Lung (tissue), 17 donors: ENCODE measurements at places on chromosomes 6 and 20. TPM values are rescaled to one million over a fixed set of nuclear protein-coding genes. Genes with fewer than 3 reads are reported as not detected.

- peak overlapping the region; percentile 63 for H3K27ac ChIP-seq
- H3K4me1 ChIP-seq = no peaks in the 10 kb centered on the region
- peaks cover 5% of the 10 kb centered on the region for H3K36me3 ChIP-seq
- no peaks in the 10 kb centered on the region for H3K27me3 ChIP-seq
- DNase-seq = no peak
Observed at GRCh38 chr20:5090191-5090590, 29.6 kb downstream of the PCNA start.

DNA sequence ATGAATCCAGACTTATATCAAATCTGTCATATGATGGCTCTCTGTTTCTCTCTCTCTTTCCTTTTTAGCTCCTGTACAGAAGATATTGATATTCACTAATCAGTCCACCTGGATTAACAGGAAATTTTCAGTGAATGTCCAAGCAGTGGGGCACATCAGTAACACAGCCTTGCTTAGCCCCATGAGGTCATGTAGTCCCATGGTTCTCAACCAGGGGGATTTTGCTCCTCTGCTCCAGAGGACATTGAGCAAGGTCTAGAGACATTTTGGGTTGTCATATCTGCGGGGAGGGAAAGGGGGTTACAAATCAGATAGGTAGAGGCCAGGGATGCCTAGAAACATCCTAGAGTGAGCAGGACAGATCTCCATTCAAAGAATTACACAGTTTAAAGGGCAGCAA, 810 bp downstream of the GSTA1 start:
- no peaks in the 10 kb centered on the region for H3K36me3 ChIP-seq
- H3K27me3 ChIP-seq = no peaks in the 10 kb centered on the region
- no peak for DNase-seq
- H3K27ac ChIP-seq = no peak overlapping the region

GRCh38 chr6:130797061-130797460, 30.1 kb upstream of the SMLR1 start:
- H3K4me3 ChIP-seq = no peak overlapping the region
- H3K27ac ChIP-seq = no peak overlapping the region
- no peak for DNase-seq
- no peaks in the 10 kb centered on the region for H3K4me1 ChIP-seq
- H3K36me3 ChIP-seq = no peaks in the 10 kb centered on the region

DNA sequence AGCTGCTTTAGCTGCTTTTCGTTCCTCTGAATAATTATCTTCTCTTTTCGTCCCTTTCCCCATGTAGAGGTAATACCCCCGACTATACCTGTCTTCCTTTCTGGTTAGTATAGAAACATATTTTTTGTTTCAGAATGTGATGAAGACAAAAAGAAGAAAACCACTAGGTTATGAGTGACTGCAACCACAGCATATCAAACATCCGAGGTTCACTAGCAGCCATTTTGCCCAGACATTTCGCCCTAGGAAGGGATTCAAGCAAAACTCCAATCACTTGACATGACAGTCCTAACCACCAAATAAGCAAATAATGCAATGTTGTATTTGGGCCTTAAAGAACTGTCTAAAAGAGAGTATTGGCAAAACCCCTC, 9.4 kb downstream of the SNX5 start:
- no peak for DNase-seq
- H3K36me3 ChIP-seq = peaks cover 10% of the 10 kb centered on the region
- peaks cover 59% of the 10 kb centered on the region for H3K4me1 ChIP-seq
- no peaks in the 10 kb centered on the region for H3K27me3 ChIP-seq
- H3K27ac ChIP-seq = peak overlapping the region; percentile 58

- H3K27me3 ChIP-seq = no peaks in the 10 kb centered on the region
- DNase-seq = no peak
- H3K4me3 ChIP-seq = no peak overlapping the region
- peak overlapping the region; percentile 74 for H3K27ac ChIP-seq
- H3K36me3 ChIP-seq = no peaks in the 10 kb centered on the region
- peaks cover 12% of the 10 kb centered on the region for H3K4me1 ChIP-seq
Observed at GRCh38 chr6:156949376-156949775, 172.2 kb downstream of the ARID1B start.

DNA sequence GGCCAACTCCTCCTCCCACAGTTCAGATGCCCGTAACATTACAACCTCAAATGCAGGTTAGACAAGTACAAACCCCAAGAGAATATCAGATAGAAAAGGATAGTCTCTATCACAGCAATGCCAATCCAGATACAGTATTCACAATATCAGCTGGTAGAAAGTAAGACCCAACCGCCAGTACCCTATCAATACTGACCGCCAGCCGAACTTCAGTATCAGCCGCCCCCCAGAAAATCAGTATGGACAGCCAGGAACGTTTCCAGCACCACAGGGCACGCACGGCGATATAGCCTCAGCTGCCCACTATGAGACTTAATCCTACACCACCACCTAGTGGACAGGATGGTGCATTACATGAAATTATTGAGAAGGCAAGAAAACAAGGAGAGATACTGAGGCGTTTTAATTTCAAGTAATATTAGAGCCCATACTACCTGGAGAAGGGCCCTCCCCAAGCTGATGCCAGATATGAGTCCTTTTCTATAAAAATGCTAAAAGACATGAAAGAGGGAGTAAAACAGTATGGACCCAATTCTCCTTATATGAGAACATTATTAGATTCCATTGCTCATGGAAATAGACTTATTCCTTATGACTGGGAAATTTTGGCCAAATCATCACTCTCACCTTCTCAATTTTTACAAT, 17.6 kb upstream of the EIF2S2 start:
- no peaks in the 10 kb centered on the region for H3K36me3 ChIP-seq
- DNase-seq = peak; percentile 67
- no peak overlapping the region for H3K4me3 ChIP-seq
- no peaks in the 10 kb centered on the region for H3K4me1 ChIP-seq
- no peak overlapping the region for H3K27ac ChIP-seq

DNA sequence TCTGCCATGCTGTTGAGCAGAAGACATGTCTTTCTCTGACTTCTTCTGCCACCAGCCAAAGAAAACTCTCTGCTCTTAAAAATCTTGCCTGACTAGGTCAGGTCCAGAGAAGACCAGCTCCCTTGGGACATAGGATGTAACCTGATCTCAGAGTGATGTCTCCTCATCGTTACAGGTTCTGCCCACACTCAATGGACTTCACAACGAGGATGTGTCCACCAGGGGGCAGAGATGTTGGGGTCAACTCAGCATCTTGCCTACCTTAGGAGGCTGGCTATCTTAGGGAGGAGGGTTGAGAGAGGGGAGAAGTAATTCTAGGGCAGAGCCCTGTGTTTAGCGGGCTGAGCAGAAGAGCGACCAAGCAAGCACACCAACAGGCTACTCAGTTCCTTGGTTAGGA, 207.6 kb upstream of the CDH4 start:
- no peaks in the 10 kb centered on the region for H3K36me3 ChIP-seq
- H3K4me3 ChIP-seq = no peak overlapping the region
- no peaks in the 10 kb centered on the region for H3K27me3 ChIP-seq
- H3K4me1 ChIP-seq = no peaks in the 10 kb centered on the region
- H3K27ac ChIP-seq = no peak overlapping the region

DNA sequence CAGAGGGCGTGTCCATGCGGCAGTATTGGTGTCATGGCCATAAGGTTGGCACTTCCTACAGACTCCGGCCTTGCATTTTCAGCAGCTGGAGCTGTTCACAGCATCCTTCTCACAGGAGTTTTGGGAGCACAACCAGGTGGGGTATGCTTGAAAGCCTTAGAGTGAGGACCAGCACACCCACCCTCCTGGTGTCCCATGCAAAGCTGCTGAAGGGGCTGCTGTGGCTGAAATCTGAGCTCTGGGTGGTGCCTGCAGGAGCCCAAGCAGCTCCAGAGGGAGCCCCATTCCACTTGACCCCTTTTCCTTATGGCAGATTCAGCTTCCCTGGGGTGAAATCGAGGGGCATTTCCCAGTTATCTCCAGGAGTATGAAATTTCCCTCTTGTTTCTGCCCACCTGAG, 74.0 kb upstream of the BHLHE23 start:
- H3K27me3 ChIP-seq = no peaks in the 10 kb centered on the region
- no peaks in the 10 kb centered on the region for H3K4me1 ChIP-seq

- H3K4me1 ChIP-seq = peaks cover 9% of the 10 kb centered on the region
- DNase-seq = no peak
- H3K36me3 ChIP-seq = no peaks in the 10 kb centered on the region
- H3K4me3 ChIP-seq = no peak overlapping the region
- no peaks in the 10 kb centered on the region for H3K27me3 ChIP-seq
- no peak overlapping the region for H3K27ac ChIP-seq
Observed at GRCh38 chr20:51715856-51716185, 52.4 kb downstream of the ATP9A start.

DNA sequence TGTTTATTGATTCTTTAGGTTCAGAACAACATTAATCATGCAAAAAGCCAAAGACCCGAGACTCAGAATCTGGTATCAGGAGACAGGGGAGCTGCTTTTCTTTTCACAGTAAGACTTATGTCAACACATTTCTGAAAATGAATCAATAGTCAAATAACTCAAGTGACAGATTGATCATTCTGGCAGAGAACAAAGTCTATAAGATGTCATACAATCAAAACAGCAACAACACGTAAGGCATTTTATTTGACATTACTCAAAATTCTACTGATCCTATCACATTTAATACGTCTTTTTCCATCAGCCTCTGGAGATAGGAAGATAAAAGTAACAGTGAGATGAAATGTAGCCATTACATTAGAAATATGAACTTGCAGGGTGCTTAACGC, 93.4 kb upstream of the EEF1E1 start:
- no peaks in the 10 kb centered on the region for H3K4me1 ChIP-seq
- no peak overlapping the region for H3K27ac ChIP-seq
- no peak for DNase-seq
- no peaks in the 10 kb centered on the region for H3K36me3 ChIP-seq
- no peaks in the 10 kb centered on the region for H3K27me3 ChIP-seq

DNA sequence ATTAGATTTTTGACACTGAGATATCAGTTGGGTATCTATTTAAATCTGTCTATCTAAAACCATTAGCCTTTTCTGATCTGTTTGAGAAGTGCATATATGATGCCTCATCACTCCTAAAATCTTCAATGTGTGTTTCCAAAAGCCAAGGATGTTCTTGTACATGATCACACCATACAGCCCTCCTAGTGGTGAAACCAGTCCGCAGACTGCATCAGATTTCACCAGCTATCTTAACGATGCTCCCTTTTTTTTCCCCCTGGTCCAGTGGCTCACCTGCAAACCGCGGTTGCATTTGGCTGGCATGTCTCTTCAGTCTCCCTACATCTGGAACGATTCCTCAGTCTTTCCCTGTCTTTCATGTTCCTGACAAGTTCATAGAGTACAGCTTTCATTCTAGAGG, 4.0 kb downstream of the KIZ start:
- peaks cover 7% of the 10 kb centered on the region for H3K36me3 ChIP-seq
- H3K4me1 ChIP-seq = peaks cover 3% of the 10 kb centered on the region
- no peaks in the 10 kb centered on the region for H3K27me3 ChIP-seq
- H3K4me3 ChIP-seq = no peak overlapping the region
- H3K27ac ChIP-seq = no peak overlapping the region
- no peak for DNase-seq

DNA sequence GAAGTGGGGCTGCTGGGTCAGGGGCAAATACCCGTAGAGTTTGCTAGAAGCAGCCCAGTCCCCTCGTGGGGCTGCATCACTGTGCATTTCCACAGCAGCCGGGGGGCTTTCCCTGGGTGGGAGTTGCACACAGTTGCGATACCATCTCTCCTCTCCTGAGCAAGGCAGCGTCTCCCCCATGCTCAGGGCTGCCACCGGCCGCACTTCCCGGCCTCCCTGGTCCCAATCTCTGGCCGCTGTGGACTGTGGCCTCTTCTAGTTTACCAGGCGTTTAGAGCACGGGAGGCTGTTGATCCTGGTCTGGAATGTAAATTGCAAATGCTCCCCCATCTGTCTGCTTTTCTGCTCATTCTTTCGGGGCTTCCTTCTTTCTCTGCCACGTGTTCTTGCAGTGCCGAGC, 31.1 kb downstream of the OSBPL2 start:
- H3K4me1 ChIP-seq = no peaks in the 10 kb centered on the region
- no peak overlapping the region for H3K27ac ChIP-seq
- H3K4me3 ChIP-seq = no peak overlapping the region
- DNase-seq = no peak
- H3K36me3 ChIP-seq = peaks cover 45% of the 10 kb centered on the region
- no peaks in the 10 kb centered on the region for H3K27me3 ChIP-seq

GRCh38 chr6:31576897-31577578, 1.7 kb downstream of the TNF start:
- DNase-seq = no peak
- peaks cover 2% of the 10 kb centered on the region for H3K4me1 ChIP-seq
- no peak overlapping the region for H3K27ac ChIP-seq

RAB44 gene
- 0.26 TPM for polyA plus RNA-seq

JPH2 gene
- 2.6 TPM for polyA plus RNA-seq

NPBWR2 gene
- not detected for polyA plus RNA-seq

SLC22A7 gene
- polyA plus RNA-seq = not detected

SLC24A3 gene
- polyA plus RNA-seq = 1.9 TPM

NRSN1 gene
- not detected for polyA plus RNA-seq

TREML2 gene
- polyA plus RNA-seq = 0.06 TPM
